ENCODE measurements at places on chromosomes 5 and 9.

- no peak for DNase-seq
These were observed 63.7 kb downstream of the DENND4C start for GRCh38 chr9:19294219-19294618.

- no peak for DNase-seq
These were observed 593.7 kb upstream of the KLF4 start for GRCh38 chr9:108083160-108083750.

- DNase-seq = no peak
These were observed 677 bp upstream of the TXNDC15 start for GRCh38 chr5:134873494-134873893.

DNA sequence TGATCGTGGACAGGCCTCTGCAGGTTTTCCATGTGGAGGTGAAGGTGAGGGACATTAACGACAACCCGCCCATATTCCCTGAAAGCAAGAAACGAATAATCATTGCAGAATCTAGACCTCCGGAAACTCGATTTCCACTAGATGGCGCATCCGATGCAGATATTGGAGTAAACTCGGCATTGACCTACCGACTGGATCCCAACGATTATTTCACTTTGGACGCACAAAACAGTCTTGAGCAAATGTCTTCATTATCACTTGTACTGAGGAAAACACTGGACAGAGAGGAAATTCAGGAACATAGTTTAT, 621 bp downstream of the PCDHA13 start:
- no peak for DNase-seq

DNA sequence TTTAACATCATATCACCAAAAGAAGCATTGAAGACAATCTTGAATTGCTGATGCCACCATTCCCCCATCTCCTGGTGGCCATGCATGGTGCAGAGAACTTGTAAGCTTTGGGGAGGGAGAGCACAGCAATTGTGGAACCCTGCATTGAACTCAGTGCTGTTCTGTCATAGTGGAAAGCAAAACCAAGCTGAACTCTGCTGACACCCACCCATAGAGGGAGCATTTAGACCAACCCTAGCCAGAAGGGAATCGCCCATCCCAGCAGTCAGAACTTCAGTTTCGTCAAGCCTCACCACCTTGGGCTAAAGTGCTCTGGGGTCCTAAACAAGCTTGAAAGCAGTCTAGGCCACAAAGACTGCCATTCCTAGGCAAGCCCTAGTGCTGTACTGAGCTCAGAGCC, 37.4 kb upstream of the RUSC2 start:
- DNase-seq = no peak

DNA sequence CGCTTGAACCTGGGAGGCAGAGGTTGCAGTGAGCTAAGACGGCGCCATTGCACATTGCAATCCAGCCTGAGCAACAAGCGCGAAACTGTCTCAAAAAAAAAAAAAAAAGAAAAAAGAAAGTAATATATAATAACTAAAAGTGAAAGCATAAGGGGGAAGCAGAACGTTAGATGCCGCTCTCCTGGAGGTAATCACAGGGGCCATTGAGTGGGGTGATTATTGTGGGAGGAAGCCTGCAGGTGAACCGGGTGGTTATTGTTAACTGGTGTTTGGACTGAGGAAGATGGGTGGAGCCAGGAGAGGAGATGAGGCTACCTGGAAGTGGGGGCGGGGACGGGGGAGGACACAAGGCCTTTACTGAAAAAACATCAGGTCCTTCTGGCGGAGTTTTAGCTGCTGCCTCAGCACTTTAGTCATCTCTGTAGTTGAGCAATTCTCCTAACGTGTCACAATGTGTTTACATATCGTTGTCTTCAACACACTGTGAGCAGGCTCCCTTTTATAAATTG, 5.3 kb upstream of the TJP2 start:
- no peak for DNase-seq

GRCh38 chr9:87425202-87425601, 72.5 kb upstream of the DAPK1 start:
- DNase-seq = no peak

GRCh38 chr9:37617161-37617560, 24.8 kb upstream of the TOMM5 start:
- no peak for DNase-seq

DNA sequence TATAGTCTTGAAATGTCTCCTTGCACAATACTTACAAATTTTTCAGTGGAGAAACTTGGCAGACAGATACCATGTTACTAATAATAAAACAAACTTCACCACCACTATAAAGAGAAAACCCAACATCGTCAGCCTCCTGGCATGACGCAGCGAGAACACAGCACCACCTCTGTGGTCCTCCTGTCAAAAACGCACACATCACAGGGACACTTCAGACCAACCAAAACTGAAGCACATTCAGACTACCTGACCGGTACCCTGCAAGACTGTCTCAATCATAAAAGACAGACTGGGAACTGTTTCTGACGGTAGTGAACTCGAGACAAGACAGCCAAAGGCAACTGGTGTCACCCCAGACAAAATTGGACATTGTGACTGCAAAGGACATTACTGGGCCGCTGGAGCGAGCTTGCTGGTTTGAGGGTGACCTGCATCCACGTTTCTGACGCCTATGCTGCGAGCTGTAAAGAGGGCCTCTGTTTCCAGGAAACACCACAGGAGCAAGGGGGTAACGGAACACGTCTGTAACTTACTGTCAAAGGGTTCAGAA, 34.4 kb downstream of the NSUN2 start:
- no peak for DNase-seq

- DNase-seq = no peak
These were observed 90.3 kb upstream of the IFNK start for GRCh38 chr9:27433631-27434325.

DNA sequence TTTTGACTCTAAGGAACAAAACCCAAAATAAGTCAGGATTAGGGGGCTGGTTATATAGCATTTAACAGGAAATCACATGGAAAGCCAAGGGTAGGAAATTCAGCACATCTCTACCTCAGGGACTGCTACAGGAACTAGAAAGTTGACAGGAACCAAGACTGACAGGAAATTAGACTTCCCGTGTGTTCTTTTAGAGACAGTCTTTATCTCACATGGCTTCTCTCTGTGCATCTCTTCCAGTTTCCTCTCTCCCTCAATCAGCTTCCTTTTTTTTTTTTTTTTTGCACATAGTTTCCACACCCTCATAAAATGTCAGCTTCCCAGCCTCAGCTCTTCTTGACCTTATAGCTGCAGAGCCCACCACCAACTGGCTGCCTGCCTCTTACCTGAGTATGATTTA, 4.8 kb downstream of the RECK start:
- no peak for DNase-seq

GRCh38 chr9:81676395-81676794, 13.0 kb downstream of the TLE1 start:
- DNase-seq = no peak

- DNase-seq = no peak
These were observed 144.8 kb downstream of the MACROH2A1 start for GRCh38 chr5:135254183-135254582.

DNA sequence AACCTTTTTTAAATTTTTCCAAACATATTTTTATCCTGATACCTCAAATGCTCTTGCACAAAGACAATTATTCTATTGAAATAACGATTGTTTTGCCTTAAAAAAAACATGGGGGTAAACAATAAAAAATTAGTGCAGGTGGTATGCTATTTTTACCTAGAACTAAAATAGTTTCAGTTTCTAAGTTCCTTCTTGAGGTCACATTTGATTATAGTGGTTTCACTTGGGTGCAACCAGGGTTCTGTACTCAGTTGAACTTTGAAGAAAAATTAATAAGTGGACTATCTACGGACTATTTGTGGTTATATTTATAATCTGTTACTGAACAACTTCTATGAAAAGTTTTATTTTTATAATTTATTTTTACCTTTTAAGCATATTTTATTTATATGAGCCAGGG, 387.1 kb upstream of the IZUMO3 start:
- DNase-seq = no peak

DNA sequence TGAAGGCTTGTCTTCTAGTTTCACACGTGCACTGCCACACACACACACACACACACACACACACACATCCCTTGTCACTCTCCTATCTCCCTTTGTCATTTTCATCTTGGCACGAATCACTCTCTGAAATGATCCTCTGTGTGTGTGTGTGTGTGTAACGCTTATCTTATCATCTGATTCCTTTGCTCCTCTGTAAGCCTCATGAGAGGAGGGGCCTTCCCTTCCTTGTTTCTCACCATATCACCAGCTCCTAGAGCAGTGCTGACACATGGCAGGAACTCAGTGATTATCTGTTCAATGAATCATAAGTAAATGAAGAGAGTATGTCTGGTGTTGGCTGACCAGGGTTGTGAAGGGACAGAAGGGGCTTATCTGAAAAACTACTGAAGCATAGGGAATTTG, 53.3 kb downstream of the PDE4D start:
- DNase-seq = no peak

DNA sequence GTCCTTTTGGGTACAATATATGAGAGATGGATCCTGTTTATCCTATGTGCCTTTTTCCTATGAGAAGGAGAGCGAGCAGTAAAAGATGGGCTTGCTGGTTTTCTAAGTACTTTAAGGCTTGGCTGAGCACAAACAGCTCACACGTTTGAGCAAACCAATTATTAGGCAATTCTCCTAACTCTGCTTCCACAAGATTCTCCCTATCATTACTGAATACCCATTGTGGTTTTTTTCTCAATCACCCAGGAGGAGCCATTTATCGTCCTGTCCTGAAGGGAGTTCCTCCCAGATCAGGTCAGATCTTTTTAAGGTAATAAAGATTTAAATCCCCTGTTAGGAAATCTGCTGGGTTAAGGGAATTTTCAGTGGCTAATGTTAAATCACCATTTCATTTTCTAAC, 19.4 kb upstream of the C1QTNF3 start:
- no peak for DNase-seq

DNA sequence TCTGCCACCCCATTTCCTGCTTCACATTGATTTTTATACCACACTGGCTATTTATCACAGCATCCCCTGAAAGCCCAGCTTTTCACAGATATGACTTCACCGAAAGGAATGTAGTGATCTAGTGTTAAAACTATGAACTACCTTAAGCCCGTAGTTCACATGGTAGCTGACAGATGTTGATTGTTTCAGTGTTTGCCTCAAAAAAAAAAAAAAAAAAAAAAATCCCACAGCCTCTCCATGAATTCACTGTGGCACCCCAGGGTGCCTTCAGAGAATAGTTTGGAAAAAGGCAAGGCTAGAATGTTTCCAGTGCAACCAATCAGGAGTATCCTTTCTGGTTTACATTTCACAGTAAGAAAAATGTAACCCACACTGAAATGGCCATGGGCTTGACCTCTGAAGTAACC, 37.1 kb downstream of the GLIS3 start:
- DNase-seq = no peak

Measured in stromal cell of bone marrow (primary cell).